ENCODE measurements at places on chromosomes 1 and 21.
A peak's percentile ranks its signal among the peaks of the same experiment; 100 is the strongest.

DNA sequence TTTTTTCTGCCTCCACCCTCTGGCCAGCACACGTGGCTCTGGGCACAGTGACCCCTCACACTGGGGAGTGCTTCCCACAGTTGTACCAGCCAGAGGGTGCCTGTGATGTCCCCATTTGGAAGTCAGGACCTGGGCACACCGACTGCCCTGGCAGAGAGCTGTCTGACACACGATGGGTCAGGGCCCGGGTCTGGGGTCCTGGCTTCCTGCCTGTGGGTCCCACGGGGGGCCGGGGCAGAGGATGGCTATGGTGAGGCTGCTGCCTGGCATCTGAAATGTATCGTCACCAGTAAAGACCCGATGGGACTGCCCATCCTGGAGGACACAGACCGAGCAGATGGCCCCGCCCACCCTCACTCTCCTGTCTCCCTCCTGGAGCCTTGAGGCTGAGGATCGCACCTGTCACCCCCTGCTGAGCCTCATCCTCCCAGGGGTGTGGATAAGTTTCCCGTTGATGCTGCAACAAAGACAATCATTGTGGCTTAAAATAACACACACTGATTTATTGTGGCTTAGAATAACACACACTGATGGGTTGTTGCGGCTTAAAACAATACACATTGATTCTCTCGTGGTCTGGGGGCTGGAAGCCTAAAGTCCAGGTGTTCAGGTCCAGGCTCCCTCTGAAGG, 88.8 kb upstream of the TTC34 start:
- DNase-seq = no peak

- DNase-seq = no peak
Observed at GRCh38 chr1:23500466-23500865, 16.5 kb upstream of the ASAP3 start.

DNA sequence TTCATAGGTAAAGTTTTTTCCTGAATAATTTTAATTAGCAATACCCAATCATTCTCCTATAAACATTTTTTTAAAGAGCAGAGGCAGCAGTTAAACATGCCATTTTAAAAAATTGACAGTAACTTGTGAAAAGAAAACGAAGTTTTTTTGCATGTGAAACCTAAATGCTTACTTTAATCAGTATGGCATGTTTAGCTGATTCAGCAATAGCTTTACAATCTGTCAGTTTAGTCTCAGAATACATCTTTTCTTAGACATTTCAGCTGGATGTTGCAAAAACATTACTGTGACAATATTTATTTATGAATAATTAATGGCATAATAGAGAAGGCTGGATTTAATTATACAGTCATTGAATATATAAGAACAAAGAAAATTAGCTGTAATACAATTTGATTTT, 1132.4 kb upstream of the ADGRL2 start:
- DNase-seq = no peak

DNA sequence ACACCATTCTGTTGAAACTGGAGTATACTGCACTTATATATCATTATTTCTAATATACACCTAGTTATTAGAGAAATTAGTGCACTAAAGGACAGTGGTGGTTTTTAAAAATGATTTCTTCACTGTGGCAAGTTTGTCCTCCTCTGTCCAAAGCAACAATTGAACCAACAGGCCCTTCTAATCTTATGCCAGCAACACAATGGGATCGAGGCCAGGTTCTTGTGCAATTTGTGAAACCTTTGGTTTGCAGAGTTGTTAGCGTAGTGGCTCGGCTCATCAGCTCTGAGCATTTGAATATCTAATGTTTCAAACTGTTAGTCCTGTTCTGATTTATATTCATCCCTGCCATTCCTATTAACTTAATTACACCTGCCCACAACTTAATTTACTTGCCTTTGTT, 9.9 kb upstream of the LRRC39 start:
- DNase-seq = no peak

DNA sequence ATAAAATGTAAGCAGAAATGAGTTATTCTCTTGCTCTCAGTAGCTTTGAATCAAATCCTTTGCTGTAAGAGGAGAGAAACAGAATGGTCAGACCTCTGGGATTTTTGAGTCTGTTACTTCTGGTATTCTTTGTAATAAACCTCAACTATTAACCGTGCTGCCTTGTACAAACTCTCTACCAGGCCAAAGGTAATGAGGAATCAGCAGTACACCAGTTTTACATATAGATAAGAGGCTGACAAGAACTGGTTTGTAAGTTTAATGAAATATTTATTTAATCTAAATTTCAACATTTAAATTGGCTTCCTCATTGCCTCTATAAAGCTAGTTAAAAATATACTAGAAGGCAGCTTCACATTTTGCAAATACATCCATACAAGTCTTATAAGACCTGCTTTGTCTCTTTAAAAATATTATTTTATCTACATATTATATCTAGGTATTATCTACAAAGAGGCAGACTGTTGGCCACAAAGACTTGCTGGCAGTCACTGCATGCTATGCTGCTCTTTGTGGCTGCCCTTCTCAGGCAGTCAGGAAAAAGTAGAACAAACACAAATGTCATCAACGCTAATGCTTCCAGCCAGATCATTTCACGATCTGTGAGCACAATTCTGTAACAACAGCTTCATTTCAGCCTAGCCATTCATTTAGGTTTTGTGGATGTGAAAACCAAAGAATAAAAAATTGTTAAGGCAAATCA, 173.0 kb downstream of the GABPA start:
- DNase-seq = no peak

DNA sequence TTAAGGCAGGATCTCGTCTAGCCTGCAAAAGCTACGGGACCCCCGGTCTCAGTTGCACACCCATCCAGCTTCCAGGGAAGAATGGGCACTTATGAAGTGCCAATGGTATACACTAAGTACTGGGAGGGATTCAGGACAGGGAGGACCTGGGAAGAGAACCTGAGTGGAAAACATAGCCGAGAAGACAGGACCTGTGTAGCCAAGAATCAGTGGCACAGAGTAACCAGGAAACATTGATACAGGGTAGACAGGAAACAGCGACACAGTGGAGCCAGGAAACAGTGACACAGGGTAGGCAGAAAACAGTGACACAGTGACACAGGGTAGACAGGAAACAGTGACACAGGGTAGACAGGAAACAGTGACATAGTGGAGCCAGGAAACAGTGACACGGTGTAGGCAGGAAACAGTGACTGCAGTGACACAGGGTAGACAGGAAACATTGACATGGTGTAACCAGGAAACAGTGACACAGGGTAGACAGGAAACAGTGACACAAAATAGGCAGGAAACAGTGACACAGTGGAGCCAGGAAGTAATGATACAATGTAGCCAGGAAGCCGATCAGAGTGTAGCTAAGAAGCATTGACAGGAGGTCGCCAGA, 138.0 kb upstream of the ARHGEF16 start:
- DNase-seq = peak; percentile 42

- no peak for DNase-seq
Observed at GRCh38 chr21:39946199-39946598, 79.0 kb downstream of the PCP4 start.

- no peak for DNase-seq
Observed at GRCh38 chr1:4756851-4757580, 102.6 kb downstream of the AJAP1 start.

- DNase-seq = no peak
Observed at GRCh38 chr1:150186789-150187559, 37.3 kb downstream of the PLEKHO1 start.

DNA sequence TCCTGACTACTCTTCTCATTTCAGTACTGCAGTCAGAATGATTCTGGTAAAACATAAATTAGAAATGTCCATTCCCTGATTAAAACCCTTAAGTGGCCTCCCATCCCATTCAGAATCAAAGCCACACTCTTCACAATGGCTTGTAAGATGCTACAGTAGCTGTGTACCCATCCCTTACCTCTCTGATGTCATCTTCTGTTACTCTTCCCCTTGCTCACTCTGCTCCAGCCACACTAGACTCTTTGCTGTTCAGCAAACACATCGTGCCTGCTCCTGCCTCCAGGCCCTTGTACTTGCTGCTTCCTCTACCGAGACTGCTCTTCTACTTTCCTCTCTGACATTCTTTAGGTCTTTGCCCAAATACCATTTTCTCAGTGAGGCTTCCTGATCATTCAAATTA, 4.3 kb upstream of the GPX7 start:
- DNase-seq = no peak

GRCh38 chr1:157992031-157992832, 1.2 kb upstream of the KIRREL1 start:
- peak; percentile 35 for DNase-seq

- DNase-seq = peak; percentile 60
Observed at GRCh38 chr1:207414606-207415108, 39.5 kb upstream of the CR2 start.

GRCh38 chr1:227303662-227304061, 14.6 kb downstream of the CDC42BPA start:
- no peak for DNase-seq

GRCh38 chr21:44402323-44403105, 49.1 kb downstream of the TRPM2 start:
- no peak for DNase-seq

DNA sequence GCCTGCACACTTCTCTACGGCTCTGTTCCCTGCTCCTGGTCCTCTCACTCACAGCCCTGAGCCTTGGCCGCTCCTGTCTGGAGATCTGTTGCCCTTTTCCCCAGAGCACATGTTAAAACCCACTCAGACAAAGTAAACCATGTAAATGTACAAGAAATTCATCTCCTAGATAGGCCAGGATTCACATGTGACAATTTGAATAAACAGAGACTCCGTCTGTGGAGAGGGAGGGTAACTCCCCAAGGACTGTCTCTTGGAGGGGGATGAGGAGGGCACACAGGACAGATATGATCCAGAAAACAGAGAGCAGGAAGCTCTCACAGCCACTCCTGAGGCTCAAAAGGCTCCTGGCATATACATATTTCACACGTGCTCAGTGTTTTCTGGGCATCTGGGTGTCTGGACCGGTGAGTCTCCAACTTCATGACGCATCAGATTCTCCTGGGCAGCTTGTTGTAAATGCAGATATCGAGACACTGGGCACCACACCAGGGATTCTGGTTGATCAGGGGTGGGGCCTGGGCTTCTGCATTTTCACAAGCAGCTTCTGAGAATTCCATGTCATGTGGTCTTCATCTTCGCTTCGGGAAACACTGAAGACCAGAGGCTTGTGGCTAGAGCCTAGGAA, 6.4 kb upstream of the KAZN start:
- no peak for DNase-seq

DNA sequence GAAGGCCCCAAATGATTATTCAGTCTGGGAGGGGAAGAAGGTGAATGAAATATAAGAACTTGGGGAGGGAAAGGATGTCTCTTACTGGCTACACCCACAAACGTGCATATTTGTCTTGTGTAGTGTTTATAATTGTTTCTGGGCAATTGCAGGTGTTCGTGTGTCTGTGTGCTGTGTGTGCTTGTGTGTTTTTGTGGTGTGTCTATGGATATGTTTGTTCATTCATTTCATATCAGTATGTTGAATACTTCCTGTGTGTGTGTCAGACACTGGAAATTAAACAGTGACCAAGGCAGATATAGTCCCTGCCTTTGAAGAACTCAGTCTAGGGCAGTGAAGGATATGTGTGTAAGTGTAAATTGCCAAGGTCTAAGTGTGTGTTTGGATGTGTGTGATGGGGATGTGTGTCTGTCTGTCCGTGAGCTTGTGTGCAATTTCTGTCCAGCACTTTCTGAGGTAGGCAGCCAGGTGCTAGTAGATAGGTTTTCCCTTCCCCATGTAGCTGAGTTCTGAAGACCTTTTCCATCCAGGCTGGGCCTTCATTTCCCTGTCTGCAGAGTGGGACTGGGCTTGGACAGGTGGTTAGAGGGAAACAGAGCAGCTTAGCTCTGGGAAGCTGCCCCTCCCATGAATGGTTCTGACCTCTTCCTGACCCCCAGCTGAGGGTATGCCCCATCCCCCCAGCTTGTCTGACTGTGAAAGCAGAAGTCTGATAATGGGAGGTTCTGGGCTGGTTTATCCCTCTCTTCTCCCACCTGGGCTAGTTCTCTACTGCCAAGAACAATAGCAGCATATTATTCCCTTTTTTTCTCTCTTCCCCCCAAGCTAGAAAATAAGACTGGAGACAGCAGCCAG, 3.8 kb downstream of the AGO1 start:
- DNase-seq = no peak

- no peak for DNase-seq
Observed at GRCh38 chr1:224486801-224487583, 52.4 kb upstream of the WDR26 start.

Measured in stimulated activated CD4-positive, alpha-beta T cell treated with anti-CD3 and anti-CD28 coated beads, Interleukin-1b, Interleukin-23, amount 100 ng/mL, for 48 hours (primary cell).